ENCODE measurements at places on chromosomes 5 and 9. TPM values are rescaled to one million over a fixed set of nuclear protein-coding genes. Genes with fewer than 3 reads are reported as not detected.

The VCP gene
- 516 TPM for total RNA-seq

The ANGPTL2 gene
- 19.0 TPM for total RNA-seq

The OR13C4 gene
- total RNA-seq = not detected

The SPATA31E1 gene
- total RNA-seq = not detected

The MEF2C gene
- total RNA-seq = 10.1 TPM

The TMEM8B gene
- total RNA-seq = 6.2 TPM
